Astrocyte (in vitro differentiated cells and primary cell): ENCODE measurements at places on chromosomes 5 and 9. TPM values are rescaled to one million over a fixed set of nuclear protein-coding genes. Genes with fewer than 3 reads are reported as not detected.

The FUT7 gene
- not detected in 2 replicates for total RNA-seq

The CLK4 gene
- total RNA-seq: 15.4 and 16.5 TPM in 2 replicates

The CDO1 gene
- total RNA-seq: 3.9 and 6.1 TPM in 2 replicates

DNA sequence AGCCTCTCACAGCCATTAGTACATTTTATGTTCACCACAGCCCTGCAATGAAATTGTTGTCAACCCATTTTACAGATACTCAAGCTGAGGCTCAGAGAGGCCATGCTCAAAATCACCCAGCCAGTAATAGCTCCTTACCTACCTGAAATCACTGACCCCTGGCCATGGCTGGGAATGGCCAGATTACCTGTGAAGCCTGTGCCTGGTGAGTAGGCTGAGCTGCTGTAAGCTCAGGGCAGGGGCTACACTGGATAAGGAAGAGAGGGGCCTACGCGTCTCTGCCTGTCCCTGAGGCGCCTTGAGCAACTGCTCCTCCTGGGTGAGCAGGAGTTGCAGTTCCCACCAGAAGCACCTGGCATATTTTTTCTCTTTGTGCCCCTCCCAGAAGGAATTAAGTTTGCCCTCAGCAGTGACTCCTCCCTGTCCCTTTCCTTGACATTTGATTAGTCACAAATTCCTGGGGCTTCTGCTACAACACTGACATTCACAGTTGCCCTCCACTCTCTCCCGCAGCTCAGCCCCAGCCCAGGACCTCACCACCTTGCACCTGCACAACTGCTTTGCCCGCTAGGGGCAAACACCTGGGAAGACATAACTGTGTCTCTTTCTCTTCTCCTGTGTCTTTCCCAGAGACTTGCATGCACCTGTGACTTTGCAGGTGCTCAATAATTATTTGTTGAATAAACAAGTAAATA is 5.7 kb downstream of the CLTB start:
- H3K27me3 ChIP-seq: no peaks in the 10 kb centered on the region
- DNase-seq: no peak
- no peak overlapping the region for H3K27ac ChIP-seq
- H3K4me3 ChIP-seq: no peak overlapping the region
- peaks cover 2% of the 10 kb centered on the region for H3K4me1 ChIP-seq

DNA sequence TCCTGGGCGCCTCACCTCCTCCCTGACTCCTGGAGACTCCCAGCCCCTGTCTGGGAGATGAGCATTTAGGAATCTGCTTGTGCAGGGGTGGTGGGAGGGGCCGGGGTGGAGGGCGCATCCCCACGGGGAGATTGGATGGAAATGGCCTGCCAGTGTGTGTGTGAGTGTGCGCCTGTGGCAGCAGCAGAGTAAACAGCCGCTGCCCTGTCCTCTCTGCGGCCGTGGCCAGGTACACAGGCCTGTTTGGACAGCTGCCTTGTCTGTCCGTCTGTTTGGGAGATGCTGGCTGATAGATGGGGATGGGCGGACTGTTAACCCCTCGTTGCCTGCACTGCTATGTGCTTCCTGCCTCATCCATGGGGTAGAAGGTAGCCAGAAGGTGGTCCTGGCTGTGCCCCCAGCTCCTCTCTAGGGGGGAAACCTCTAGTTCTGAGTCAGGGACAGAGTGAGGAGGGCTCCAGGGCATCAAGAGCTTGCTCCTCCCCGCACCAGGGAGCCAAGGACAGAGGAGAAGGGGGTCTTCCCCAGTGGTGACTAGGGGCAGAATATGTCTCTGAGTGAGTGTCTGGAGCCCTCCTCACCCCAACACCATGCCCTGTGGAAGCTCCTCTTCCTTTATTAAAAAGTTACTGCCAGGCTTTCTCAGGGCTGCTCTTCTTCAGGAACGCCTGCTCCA is 60.1 kb downstream of the LMX1B start:
- no peaks in the 10 kb centered on the region for H3K36me3 ChIP-seq
- H3K4me3 ChIP-seq: no peak overlapping the region
- H3K27me3 ChIP-seq: peaks cover 50% of the 10 kb centered on the region
- no peaks in the 10 kb centered on the region for H3K4me1 ChIP-seq
- no peak overlapping the region for H3K27ac ChIP-seq

- H3K27me3 ChIP-seq: no peaks in the 10 kb centered on the region
- H3K36me3 ChIP-seq: no peaks in the 10 kb centered on the region
- no peak for DNase-seq
Observed at GRCh38 chr5:67857502-67857901, 358.1 kb upstream of the PIK3R1 start.

- DNase-seq: no peak
- H3K36me3 ChIP-seq: no peaks in the 10 kb centered on the region
- H3K27ac ChIP-seq: no peak overlapping the region
- H3K4me3 ChIP-seq: no peak overlapping the region
- no peaks in the 10 kb centered on the region for H3K27me3 ChIP-seq
- no peaks in the 10 kb centered on the region for H3K4me1 ChIP-seq
Observed at GRCh38 chr5:24141046-24141445, 503.7 kb downstream of the CDH10 start.

DNA sequence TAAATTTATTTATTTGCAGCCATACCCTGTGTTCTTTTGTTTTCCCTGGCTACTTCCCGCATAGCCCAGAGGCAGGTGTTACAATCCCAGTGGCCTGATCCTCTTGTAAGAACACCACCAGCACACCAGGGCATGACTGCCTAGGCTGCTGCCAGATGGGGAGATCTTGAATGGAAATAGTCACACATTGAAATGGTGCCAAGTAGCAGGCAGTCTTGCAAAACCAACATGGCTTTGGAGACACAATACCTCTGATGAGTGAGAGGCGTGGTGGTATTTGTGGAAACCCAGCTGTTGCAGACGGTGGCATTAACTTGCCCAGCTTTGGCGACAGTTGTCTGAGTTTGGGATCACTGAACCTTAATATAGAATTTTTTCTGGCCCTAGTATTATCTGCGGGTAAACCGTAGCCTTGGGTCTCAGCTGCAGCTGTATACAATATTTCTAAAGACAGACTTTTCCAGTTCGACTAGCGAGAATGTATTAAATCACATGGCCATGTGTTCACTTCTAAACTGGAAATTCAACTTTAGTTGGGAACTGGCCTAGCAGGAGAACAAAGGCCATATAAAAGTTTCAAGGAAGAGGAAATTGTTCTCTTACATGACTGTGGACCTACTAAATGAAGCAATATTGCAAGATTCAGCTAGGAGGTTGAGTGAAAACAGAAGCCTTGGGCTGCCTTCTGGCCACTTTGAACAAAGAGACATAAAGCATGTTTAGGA is 277.0 kb downstream of the SMARCA2 start:
- H3K27me3 ChIP-seq: no peaks in the 10 kb centered on the region
- peak; percentile 11 for DNase-seq
- H3K4me3 ChIP-seq: no peak overlapping the region
- H3K4me1 ChIP-seq: no peaks in the 10 kb centered on the region
- H3K27ac ChIP-seq: no peak overlapping the region

- peaks cover 28% of the 10 kb centered on the region for H3K4me1 ChIP-seq
- H3K27ac ChIP-seq: no peak overlapping the region
- no peak for DNase-seq
- no peaks in the 10 kb centered on the region for H3K27me3 ChIP-seq
- peaks cover 30% of the 10 kb centered on the region for H3K36me3 ChIP-seq
- H3K4me3 ChIP-seq: no peak overlapping the region
Observed at GRCh38 chr9:127509261-127509954, 58.1 kb downstream of the LRSAM1 start.

DNA sequence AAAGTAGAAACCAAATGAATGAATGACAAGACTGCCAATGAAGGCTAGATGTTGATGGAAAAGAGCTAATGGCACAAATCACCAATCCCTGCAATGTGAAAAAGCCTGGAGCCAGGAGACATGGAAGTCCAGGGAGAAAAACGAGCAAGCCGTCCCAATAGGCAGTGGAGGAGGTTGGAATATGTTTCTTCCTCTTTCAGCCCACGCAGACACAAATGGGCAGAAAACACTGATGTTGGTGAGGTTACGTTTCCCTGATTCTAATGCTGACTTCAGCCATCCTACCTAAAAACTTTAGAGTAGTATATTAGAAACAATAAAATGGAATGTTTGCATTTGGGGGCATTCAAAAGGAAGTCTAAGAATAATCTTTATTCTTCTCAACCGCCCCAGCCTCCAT is 23.9 kb upstream of the KIF2A start:
- DNase-seq: no peak
- no peak overlapping the region for H3K27ac ChIP-seq
- no peaks in the 10 kb centered on the region for H3K36me3 ChIP-seq
- H3K27me3 ChIP-seq: peaks cover 2% of the 10 kb centered on the region
- no peak overlapping the region for H3K4me3 ChIP-seq

- peak; percentile 96 for DNase-seq
- no peak overlapping the region for H3K4me3 ChIP-seq
- H3K36me3 ChIP-seq: no peaks in the 10 kb centered on the region
- no peaks in the 10 kb centered on the region for H3K27me3 ChIP-seq
Observed at GRCh38 chr9:91060520-91061343, 259.1 kb downstream of the SYK start.

DNA sequence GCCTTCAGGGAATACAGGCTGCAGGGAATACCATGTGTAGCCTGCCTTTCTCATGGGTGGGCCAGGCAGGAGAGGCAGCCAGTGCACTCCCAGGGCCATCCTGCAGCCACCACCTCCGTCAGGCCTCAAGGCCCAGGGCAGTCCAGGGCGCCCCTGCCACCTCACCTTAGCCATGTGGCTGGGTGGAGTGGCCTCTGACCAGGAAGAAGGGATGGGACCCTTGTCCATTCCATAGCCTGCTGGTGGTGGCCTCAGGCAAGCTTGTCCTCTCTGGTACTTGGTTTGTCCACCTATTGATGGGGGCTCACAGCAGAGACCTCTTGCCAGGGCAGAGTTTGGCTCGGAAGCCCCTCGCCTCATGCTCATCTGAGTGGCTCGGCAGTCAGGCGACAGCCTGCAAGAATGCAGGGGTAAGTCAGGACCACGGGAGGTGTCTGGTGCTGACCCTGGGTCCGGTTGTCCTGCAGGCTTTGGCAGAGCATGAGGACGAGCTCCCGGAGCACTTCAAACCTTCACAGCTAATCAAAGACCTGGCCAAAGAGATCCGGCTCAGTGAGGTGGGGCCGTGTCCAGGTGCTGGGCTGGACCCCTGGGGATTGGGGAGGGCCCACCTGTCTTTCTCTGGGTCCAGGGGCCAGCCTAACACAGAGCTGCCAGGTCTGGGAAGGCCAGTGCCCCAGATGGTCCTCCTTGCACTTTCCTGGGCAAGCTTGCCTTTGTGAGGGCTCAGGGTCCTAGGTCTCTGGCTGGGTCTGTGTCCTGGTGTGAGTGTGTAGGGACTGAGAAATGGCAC is 82.9 kb downstream of the PHF2 start:
- no peak for DNase-seq
- H3K27me3 ChIP-seq: no peaks in the 10 kb centered on the region
- no peaks in the 10 kb centered on the region for H3K4me1 ChIP-seq
- no peak overlapping the region for H3K4me3 ChIP-seq
- H3K27ac ChIP-seq: no peak overlapping the region

DNA sequence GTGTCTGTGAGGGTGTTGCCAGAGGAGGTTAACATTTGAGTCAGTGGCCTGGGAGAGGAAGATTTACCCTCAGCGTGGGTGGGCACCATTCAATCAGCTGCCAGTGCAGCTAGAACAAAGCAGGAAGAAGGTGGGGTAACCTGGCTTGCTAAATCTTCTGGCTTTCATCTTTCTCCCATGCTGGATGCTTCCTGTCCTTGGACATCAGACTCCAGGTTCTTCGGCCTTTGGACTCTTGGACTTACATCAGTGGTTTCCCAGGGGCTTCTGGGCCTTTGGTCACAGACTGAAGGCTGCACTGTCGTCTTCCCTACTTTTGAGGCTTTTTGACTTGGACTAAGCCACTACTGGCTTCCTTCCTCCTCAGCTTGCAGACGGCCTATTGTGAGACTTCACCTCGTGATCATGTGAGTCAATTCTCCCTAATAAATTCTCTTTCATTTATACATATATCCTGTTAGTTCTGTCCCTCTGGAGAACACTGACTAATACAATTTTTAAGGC is 38.1 kb downstream of the PBX3 start:
- H3K27ac ChIP-seq: peak overlapping the region; percentile 10
- peaks cover 12% of the 10 kb centered on the region for H3K4me1 ChIP-seq
- H3K27me3 ChIP-seq: no peaks in the 10 kb centered on the region
- DNase-seq: no peak

DNA sequence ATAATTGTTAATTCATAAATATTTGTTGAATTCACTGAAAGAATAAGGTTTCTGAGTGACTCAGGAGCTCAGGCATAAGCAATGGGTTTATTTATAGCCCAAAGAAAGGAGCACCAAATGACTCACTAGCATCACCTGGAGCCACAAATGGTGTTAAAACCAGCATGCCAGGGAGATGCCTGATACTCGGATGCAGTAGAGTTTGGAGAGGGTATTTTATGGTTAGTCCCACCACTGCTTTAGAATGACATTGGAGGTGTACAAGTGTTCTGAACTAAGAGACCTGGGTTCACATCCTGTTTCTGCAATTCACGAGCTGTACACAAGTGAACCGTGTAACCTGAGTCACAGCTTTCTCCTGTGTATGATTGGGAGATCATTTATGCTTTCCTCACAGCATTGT is 25.2 kb downstream of the CCL28 start:
- no peaks in the 10 kb centered on the region for H3K4me1 ChIP-seq
- no peak overlapping the region for H3K4me3 ChIP-seq
- H3K27me3 ChIP-seq: no peaks in the 10 kb centered on the region
- DNase-seq: no peak
- H3K36me3 ChIP-seq: no peaks in the 10 kb centered on the region

DNA sequence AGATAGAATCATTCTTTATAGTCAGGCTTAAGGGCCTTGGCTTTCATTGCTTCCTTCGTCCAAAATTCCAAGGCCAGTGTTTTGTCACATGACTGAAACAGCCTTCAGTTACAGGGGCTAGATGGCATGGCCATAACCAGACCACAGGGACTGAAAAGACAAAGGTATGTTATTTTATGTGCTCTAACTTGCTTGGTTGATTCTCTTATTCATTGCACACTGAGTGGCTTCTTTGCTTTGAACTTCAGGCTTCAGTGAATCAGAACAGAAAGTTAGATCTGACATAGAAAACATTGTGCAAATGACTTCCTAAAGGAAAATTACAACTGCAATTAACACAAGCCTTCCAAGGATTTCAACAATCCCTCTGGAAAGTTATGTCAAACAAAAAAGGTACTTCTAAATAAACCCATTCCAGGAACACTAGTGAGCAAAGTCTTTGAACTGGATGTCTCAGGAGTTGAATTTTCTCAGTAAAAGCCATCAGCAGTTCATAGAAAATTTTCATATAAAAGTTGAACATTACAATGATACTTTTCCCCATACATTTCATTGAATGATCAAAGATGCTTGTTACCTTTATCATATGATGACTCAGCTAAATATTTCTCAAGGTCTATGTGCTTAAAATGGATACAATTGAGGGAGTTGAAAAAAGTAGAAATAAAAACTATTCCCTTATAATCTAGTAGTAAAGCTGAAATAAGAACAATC is 355.3 kb downstream of the TMEM232 start:
- no peak overlapping the region for H3K4me3 ChIP-seq
- no peaks in the 10 kb centered on the region for H3K27me3 ChIP-seq
- DNase-seq: no peak
- H3K4me1 ChIP-seq: peaks cover 2% of the 10 kb centered on the region
- no peaks in the 10 kb centered on the region for H3K36me3 ChIP-seq

GRCh38 chr5:157252711-157253465 is 13.0 kb upstream of the CYFIP2 start:
- H3K27ac ChIP-seq: no peak overlapping the region
- peak; percentile 8 for DNase-seq
- no peaks in the 10 kb centered on the region for H3K27me3 ChIP-seq
- no peaks in the 10 kb centered on the region for H3K36me3 ChIP-seq

GRCh38 chr5:81787474-81788242 is 36.8 kb upstream of the SSBP2 start:
- no peaks in the 10 kb centered on the region for H3K27me3 ChIP-seq
- no peaks in the 10 kb centered on the region for H3K36me3 ChIP-seq
- no peak overlapping the region for H3K4me3 ChIP-seq

GRCh38 chr9:122190597-122191381 is 31.1 kb downstream of the MORN5 start:
- no peak overlapping the region for H3K27ac ChIP-seq
- H3K4me3 ChIP-seq: no peak overlapping the region
- no peak for DNase-seq
- H3K36me3 ChIP-seq: no peaks in the 10 kb centered on the region
